Activated CD4-positive, alpha-beta T cell treated with anti-CD3 and anti-CD28 coated beads for 1 hour (primary cell): ENCODE measurements at places on chromosomes 12 and 14.
A peak's percentile ranks its signal among the peaks of the same experiment; 100 is the strongest.

- no peak for DNase-seq
Observed at GRCh38 chr12:66603461-66603860, 75.4 kb downstream of the GRIP1 start.

DNA sequence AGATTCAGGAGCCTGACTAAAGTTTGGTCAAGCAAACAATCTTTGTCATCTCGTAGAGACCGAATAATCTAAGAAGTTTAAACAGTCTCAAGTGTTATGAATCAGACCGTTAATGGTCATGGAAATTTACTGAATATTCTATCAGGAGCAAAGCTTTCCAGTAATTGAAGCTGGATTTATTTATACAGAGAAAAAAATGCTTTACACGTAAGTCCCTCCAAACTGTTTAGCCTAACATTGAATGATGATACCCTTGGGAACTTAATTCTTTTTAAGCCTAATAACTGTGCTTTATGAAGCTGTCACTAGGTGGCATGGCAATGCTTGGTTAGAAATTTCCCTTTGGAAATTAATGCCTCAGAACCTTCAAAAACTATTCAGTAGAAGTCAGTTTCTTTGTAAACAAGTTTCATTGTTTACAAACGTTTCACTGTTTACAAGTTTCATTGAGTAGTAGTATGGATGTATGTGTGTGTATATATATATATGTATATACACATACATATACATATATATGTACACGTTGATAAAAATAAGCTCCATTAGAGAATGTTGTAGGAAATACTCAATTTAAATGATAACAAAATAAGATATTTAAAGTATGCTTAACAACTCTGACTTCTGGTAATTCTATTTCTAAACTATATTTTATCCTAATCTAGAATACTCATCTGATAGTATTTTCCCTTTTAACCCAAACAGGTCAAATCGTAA lies 32.1 kb downstream of the DEPDC4 start:
- no peak for DNase-seq

GRCh38 chr14:73386342-73386741 lies 72.0 kb downstream of the NUMB start:
- no peak for DNase-seq

GRCh38 chr12:44875954-44876543 lies at the start of gene NELL2:
TSS of gene NELL2 (minus strand) at chr12:44876315. CDS start at chr12:44875869, 446 bp downstream.
- peak; percentile 39 for DNase-seq

- no peak for DNase-seq
Observed at GRCh38 chr14:35822501-35822900, 3.6 kb upstream of the BRMS1L start.

DNA sequence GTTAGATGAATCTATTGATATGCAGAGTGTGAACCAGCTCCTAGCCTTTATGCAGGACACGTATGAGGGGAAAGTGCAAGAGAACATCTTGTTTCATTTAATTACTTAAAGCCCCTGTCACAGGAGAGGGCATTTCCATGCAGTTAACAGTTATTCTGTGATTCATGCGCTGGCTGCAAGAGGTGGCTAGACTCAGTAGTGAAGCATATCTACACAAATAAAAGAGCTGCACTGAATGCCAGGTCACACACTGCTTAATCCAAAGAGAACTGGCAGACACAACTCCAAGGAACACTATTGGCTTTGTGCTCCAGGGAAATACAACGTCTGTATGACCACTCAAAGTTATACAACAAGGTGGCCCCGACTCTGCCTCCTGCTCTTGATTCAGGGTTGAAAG lies 394.1 kb downstream of the C12orf75 start:
- no peak for DNase-seq

- peak; percentile 5 for DNase-seq
Observed at GRCh38 chr14:99129211-99129696, 142.7 kb downstream of the BCL11B start.

GRCh38 chr14:97802430-97803373 lies 1005.5 kb downstream of the VRK1 start:
- DNase-seq, result no peak

- DNase-seq, result no peak
Observed at GRCh38 chr12:75603475-75603874, 92.1 kb upstream of the KRR1 start.

GRCh38 chr14:35044939-35045797 lies 904 bp upstream of the FAM177A1 start:
- no peak for DNase-seq

DNA sequence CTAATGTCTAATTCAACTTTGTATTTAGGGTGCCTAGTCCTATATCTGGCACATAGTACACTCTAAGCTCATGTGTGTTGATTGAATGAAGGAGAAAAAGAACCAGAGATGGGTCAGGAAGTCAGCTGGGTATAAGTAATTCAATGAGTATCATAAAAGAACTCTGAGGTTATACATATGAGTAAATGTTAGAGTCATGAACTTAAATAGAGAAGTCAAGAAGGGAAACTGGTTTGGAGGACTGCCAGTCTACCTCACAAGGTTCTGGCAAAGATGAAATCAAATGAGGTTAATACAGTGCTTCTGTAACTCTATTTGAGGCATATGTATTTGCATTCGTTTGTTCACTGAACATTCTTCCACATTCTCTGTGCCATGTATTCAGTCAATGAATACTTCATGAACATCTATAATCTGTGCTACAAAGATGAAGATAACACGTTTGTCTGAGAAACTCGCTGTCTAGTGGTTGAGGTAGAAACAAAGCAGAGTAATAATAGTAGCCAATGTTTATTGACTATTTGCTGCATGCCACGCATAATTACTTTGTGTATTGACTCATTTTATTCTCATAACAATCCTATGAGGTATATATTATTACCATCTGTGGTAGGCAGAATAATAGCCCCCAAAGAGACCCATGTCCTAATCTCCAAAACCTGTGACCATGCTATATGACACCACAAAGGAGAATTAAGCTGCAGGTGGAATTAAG lies 88.9 kb downstream of the PTGER2 start:
- DNase-seq, result no peak

DNA sequence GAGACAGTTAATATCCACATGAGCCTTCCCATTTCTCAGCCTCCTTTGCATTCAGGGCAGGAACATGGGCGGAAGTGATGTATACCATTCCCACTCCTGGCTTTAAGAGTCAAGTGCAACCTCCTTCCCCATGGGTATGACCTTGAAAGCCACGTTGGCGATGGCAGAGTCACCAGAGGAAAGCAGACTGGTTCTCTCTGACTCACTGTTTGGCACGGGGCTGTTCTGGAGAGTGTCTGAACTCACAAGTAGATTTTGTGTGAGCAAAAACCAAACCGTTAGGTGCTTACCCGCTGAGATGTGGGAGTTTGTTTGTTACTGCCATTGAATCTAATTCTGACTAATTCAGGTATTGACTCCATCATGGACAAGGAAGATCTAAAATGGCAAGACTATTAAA lies 36.7 kb upstream of the PZP start:
- no peak for DNase-seq

DNA sequence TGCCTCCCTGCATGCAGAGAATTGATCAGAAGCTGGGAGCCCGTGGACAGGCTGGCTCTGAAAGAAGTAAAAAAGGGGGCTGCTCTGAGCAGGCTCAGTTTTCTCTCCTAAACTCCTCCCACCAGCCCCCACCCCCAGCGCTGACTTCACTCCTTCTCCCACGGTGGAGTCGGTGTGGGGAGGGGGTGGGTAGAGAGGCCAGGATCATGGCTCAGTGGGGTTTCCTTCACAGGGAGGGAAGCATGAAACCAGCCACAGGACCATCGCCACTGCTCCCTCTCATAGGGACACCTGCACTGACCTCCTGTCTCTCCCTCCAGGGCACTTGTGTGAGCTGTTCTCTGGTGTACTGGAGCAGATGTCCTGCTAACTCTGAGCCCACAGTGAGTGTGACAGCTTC lies 78.9 kb downstream of the STAB2 start:
- DNase-seq, result no peak

- no peak for DNase-seq
Observed at GRCh38 chr14:48900565-48900964, 685.6 kb downstream of the RPS29 start.

DNA sequence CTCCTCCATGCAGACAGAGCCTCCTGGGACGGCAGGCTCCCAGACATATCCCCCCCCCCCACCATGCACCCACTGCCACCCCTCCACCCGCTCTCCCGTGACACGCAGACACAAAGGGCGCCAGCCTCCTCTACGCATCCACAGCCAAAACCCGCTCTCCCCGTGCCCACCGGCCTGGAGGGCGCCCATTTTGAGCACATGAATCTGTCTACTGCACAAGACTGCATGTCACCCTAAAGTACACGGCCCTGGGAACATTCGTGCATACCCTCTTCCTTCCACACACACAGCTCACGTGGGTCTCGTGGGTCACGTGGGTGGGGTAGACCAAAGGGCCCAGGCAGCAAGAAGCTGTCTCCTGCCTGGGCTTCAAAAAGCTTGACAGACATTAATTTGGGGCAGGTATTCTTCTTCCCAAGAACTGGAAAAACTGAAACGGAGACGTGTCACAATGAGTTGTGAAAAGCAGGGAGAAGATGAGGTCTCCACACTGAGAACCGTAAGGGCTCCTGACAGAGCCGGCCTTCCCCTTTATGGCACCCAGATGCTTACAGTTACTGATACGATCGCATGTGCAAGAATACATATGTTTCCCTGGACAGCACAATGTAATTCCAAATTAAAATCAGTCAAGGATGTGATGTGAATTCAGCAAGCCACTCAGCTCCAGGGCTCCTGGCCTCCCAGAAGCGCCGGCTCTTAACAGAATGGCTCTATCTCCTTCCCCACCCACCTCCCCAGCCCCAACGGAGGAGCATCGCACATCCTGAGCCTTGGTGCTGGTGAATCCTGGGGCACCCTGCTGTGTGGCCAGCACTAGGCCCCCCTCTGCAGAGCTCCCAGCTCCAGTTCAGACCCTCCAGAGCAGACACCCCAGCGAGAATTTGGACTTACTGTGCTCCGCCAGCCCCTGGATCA lies 1.9 kb downstream of the TGFB3 start:
- DNase-seq, result no peak

GRCh38 chr14:79791055-79791732 lies 420.1 kb downstream of the DIO2 start:
- DNase-seq, result no peak
